Glomerular endothelial cell (primary cell): ENCODE measurements at places on chromosomes 3 and 15.

DNA sequence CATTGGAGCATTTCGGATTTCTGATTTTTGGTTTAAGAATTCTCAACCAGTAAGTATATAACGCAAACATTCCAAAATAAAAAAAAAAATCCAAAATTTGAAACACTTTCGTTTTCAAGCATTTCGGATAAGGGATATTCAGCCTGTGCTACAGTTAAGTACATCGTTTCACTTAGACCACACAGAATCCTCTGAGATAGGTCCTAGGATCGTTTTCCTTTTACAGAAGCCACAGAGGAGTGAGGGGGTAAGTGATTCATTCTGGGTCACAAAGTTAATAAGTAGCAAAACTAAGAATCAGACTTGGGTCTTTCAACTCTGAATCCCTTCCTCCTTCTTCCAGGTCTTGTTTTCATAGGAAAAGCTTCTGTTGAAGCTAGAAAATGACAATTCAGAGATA is 249.3 kb downstream of the BBX start:
- no peak for DNase-seq

DNA sequence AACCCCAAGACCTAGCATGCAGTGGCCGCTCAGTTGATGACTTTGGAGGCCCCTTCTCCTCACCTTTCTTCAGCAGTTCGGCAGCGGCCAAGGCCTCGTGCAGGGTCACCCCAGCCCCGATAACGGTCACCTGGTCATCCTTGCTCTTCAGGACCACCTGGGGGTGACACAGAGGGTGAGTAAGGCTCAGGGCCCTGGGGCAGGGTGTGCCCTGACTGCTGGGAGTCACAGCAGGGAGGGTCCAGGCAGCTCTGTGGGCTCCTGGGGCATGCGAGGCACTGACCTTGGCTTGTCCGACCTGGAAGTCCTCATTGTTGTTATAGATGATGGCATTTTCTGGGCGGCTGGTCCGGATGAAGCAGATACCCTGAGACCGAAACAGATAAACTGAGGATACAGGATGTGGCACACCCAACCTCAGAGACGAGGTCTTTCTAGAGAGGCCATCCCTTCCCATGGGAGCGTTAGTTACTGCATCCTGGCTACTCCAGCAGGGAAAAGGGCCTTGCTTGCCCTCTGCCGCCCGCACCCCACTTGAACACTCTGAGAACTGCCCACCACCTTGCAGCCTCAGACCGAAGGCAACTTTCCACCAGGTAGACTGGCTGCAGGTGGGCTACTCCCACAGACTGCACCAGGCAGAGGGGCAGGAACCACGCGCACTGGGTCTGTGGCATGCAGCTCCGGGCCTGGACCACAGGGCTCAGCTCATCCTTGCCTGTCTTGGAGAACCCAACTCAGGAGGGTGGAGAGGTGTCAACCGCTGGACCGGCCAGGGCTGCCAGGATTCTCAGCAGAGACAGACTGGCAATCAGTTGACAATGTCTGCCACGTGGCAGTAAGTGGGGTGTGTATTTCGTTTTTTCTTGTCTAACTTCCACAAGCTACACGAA is 27.6 kb downstream of the TKT start:
- no peak for DNase-seq

DNA sequence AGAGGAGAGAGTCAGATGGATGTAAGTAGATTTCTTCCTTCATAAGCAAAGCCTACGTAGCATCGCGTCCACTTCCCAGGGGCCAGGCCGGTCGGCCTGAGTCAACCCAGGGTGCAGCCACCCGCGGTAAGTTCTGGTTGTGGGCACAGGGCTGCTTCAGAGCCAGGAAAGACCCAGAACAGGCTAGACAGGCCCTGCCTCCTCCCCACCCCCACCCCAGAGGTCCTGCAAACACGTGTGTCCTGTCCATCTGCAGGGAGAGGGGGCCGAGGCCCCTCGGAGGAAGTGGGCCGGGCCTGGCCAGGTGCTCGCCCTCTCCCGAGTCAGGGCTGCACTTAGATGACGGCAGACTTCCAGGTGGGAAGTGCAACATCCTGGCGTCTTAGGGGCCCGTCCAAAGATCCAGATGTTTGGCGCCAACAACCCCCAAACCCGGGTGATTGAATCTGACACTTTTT is 100.8 kb upstream of the ALDH1A3 start:
- no peak for DNase-seq

DNA sequence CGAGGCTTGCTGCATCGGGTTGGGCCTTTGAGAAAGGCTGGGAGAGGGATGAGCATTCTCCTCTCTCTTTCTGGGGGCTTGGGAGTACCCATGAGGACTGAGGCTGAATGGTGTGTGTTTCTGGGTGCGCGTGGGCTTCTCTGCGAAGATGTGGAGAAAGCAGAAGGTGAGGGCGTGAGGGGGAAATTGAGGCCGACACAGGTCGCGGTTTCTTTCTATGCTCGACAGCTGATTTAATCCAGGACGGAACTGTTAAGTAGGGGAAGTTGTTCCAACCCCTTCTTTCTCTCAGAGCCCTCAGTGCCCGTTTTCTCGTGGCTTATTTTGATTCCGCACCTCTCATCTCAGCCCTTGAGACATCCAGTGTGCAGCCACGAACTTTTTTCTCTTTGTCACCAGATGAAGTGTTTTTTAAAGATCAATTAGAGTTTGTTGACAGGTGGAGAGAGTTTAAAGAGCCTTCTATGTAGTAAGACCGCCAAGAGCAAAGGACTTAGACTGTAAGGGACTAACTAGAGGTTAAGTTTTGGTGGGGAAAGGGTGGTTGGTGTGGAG is 711 bp downstream of the STARD9 start:
- no peak for DNase-seq

DNA sequence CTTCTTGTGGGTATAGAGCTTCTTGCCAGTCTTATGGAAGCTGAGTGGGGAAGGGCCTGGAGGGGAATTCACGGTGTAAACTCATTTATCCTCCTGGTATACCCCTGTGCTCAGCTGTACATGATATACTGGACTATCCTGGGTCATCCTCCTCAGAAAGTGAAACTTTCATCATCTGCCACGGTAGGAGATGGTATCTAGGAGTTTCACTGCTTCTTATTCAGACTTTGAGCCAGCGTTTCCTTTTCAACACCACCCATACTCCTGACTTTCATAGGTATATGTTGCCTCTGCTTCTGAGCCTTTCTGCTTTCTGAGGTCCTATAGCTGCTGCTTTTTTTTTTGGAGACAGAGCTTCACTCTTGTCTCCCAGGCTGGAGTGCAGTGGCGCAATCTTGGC is 15.6 kb downstream of the SENP5 start:
- no peak for DNase-seq

GRCh38 chr3:185824051-185825005 is 514 bp downstream of the IGF2BP2 start:
- no peak for DNase-seq

GRCh38 chr3:57079474-57079831 is 19.0 kb downstream of the SPATA12 start:
- no peak for DNase-seq

DNA sequence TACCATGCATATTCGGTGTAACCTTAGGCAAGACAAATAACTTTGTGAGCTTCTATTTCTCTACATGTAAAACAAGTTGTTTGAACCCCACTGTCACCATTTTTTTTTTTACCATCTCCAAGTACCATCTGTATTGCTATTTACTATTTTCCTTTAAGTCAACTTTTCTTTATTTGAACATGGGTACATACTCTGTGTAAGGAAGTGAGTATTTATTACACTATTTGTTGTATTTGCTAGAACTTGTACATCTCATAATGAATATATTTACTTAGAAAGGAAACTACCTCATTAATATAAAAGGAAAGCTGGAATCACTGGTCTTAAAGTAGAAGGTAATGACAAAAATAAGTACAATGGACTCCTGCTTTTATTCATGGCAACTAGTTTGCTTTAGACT is 69.9 kb downstream of the WNT5A start:
- no peak for DNase-seq

DNA sequence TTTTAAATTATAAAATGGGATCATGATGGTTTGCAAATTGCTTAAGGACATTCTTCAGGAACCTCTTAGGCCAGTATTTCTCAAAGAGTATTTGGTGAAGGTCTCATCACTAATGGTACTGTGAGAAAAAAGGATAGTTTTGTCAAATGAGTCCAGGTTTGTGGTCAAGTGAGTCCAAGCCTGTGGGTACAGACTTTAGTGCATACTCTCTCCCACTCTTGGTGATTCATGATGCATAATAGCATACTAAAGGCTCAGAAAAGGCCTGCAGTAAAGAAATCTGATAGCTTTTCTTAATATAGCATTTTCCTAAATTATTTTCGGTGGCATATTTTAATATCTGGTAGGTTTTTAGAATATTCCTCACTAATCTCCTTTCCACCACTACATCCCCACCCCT is 20.0 kb downstream of the BOC start:
- no peak for DNase-seq

- DNase-seq: no peak
Observed at GRCh38 chr3:53780806-53781205, 65.4 kb downstream of the CHDH start.

DNA sequence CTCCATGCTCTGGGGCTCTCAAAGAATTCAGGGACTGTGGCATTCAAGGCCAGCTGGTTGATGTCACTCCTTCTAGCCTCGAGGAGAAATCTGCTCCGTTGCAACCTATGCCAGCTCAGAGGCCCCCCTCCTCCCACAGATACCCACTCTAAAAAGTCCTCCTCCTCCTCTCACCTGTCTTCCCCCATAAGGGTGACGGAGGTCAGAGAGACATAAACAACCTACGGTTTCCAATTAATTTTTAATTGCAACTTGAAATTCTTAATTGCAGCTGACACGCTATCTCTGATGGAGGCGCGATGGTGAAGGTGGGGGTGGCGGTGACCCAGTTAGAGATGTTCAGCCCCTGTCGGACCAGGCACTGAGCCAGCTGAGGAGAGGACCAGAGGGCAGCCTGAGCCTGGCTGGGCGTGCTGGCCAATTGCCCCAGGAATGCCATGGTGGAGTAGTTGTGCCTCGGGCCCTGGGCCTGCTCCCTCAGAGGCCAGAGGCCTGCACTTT is 43.2 kb upstream of the INSYN1 start:
- no peak for DNase-seq

- no peak for DNase-seq
Observed at GRCh38 chr3:147653367-147653923, 244.3 kb downstream of the ZIC1 start.

GRCh38 chr3:59605318-59605717 is 555.5 kb upstream of the CFAP20DC start:
- DNase-seq: no peak

- DNase-seq: no peak
Observed at GRCh38 chr3:133838296-133838789, 32.7 kb downstream of the SRPRB start.

- no peak for DNase-seq
Observed at GRCh38 chr15:41631880-41632470, 28.2 kb upstream of the MGA start.

GRCh38 chr3:18989237-18989795 is 159.0 kb upstream of the KCNH8 start:
- DNase-seq: no peak

GRCh38 chr3:123276346-123277006 is 74.7 kb downstream of the SEC22A start:
- DNase-seq: no peak

DNA sequence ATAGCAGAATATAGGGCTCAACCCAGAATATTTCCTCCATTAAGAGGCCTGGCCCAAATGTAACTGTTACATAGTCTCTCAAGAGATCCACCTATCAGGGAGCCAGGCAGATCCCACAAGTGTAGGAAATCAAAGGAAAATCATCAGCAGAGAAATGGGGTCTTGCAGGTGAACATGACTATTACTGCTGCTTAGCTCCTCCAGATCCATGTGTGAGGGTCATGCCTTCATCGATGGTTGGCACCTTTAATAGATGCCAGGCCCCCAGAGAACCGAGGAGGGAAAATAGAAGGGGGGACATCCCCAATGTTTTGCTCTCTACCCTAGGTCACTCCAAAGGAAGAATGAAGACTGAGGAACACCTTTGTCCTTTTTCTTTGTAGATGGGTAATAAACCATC is 1029.9 kb upstream of the CADM2 start:
- no peak for DNase-seq

DNA sequence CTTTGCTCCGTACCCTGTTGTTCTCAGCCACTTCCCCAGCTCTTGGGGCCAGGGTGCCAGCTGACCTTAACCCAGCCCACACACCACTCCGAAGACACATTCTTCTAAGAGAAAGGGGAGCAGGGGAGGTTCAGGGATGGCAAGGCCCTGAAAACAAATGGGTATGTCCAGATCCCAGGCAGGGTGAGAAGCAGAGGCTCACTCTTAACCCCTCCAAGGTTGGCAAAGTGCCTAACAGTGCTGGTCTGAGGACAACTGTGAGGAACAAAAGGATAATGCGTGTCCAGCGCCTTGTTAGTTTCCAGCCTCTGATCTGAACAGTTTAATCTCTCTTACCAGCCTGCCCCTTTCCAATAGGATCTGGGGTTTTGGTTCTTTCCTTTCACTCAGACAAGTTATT is 1.5 kb downstream of the TMEM44 start:
- DNase-seq: no peak

GRCh38 chr3:71064291-71064955 is 519.1 kb downstream of the FOXP1 start:
- no peak for DNase-seq

DNA sequence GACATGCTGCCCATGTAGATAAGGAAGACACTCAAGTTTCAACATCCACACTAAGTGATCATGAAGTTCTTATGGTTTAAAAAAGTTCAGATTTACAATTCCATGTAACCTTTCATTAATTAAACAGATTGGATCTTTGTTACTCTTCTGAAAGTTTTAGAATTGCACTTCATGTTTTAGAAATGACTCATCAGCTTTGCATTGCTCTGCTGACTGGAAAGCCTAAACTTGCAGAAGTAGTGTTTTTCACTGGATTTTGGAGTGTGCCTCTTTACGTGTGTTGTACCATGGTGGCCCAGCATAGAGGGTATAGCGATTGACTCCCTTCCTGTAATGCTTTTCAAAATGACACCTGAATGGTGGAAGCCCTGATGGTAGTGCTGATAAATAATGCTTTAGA is 157.9 kb downstream of the BBX start:
- no peak for DNase-seq

DNA sequence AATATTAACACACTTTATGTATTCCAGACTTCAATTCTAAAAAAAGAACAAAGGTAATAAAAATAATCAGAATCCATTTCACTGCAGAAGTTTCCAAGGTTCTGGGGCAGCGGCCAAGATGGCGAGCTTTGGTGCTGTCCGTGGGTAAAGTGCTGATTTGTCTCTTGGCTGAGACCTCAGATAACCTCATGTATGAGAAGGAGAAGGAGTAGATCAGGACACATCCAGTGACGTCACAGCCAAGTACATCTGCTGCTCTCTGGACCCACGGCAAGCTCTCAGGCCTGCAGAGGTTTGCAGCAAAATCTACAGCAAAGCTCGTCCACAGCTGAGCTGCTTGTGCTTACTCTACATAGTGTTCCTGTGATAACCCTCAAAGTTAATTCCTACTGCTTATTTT is 165.7 kb downstream of the MAGI1 start:
- DNase-seq: no peak

- DNase-seq: no peak
Observed at GRCh38 chr15:68423359-68424296, 8.3 kb downstream of the ITGA11 start.

GRCh38 chr3:155805204-155805801 is 775 bp downstream of the C3orf33 start:
- no peak for DNase-seq
